GM23338 (cell line): ENCODE measurements at places on chromosomes 12 and 14.

DNA sequence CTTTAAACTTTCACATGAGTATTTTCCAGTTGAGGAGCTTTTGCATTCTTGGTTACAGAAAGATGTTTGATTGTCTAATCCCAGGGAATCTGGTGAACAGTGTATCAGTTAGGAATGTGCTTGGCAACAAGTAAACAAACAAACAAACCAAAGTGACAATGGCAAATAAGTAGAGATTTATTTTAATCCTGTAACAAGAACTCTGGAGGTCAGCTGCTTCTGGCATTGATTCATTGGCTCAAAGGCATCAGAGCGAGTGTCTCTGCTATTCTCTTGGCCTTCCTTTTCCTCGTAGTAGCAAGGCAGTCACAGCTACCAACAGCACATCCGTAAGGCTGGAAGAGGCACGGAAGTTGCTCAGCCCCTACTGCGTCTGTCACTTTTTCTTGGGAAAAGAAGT is 37.2 kb downstream of the CRADD start:
- peaks cover 6% of the 10 kb centered on the region; the same call in 1 of the 2 replicates for H3K36me3 ChIP-seq
- H3K27me3 ChIP-seq, result no peaks in the 10 kb centered on the region
- peak; percentile 29 for DNase-seq
- no peaks in the 10 kb centered on the region for H3K4me1 ChIP-seq

GRCh38 chr12:43835656-43836474 is at the start of gene TMEM117:
TSS of gene TMEM117 (plus strand) at chr12:43836081.
- peak within 1 kb of the TSS; percentile 84 for H3K4me3 ChIP-seq
- DNase-seq, result peak; percentile 81
- no peaks in the 10 kb centered on the region for H3K36me3 ChIP-seq
- peaks cover 35% of the 10 kb centered on the region for H3K27me3 ChIP-seq
- H3K4me1 ChIP-seq, result peaks cover 3% of the 10 kb centered on the region; the same call in 1 of the 2 replicates

GRCh38 chr12:113373969-113374368 is 15.6 kb downstream of the PLBD2 start:
- no peaks in the 10 kb centered on the region for H3K27me3 ChIP-seq
- no peaks in the 10 kb centered on the region for H3K4me1 ChIP-seq
- no peak overlapping the region for H3K27ac ChIP-seq
- H3K4me3 ChIP-seq, result no peak overlapping the region
- DNase-seq, result no peak
- no peaks in the 10 kb centered on the region for H3K36me3 ChIP-seq

- peak overlapping the region; percentile 23; the same call in 1 of the 2 replicates for H3K4me3 ChIP-seq
- H3K4me1 ChIP-seq, result peaks cover 36% of the 10 kb centered on the region
- H3K27me3 ChIP-seq, result no peaks in the 10 kb centered on the region
These were observed 54.6 kb downstream of the NCOR2 start for GRCh38 chr12:124512667-124513296.

DNA sequence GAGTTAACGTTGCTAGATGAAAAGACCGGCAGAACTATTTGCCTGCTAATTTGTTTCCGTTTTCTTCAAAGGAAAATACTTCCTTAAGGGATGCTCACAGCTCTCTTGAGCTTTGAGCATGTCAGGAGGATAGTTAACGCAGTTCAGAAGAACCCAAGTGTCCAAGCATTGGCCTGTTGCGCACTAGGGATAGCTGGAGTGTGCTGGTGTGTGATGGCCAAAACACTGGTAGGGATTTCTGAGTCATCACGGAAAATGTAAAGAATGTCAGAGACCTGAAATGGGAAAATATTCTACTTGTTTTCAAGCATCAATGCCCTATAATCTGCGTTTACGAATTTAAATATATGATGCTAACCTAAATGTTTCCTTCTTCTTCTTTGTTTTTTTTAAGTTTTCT is 97.8 kb downstream of the VRK1 start:
- no peak overlapping the region; the same call in 1 of the 2 replicates for H3K27ac ChIP-seq
- H3K27me3 ChIP-seq, result no peaks in the 10 kb centered on the region
- H3K4me1 ChIP-seq, result peaks cover 2% of the 10 kb centered on the region; the same call in 1 of the 2 replicates
- no peak for DNase-seq

GRCh38 chr12:109595321-109595902 is 21.8 kb downstream of the MVK start:
- H3K36me3 ChIP-seq, result no peaks in the 10 kb centered on the region; the same call in 1 of the 2 replicates
- DNase-seq, result no peak
- no peaks in the 10 kb centered on the region for H3K27me3 ChIP-seq
- no peak overlapping the region for H3K27ac ChIP-seq
- H3K4me1 ChIP-seq, result peaks cover 3% of the 10 kb centered on the region; the same call in 1 of the 2 replicates
- H3K4me3 ChIP-seq, result no peak overlapping the region

DNA sequence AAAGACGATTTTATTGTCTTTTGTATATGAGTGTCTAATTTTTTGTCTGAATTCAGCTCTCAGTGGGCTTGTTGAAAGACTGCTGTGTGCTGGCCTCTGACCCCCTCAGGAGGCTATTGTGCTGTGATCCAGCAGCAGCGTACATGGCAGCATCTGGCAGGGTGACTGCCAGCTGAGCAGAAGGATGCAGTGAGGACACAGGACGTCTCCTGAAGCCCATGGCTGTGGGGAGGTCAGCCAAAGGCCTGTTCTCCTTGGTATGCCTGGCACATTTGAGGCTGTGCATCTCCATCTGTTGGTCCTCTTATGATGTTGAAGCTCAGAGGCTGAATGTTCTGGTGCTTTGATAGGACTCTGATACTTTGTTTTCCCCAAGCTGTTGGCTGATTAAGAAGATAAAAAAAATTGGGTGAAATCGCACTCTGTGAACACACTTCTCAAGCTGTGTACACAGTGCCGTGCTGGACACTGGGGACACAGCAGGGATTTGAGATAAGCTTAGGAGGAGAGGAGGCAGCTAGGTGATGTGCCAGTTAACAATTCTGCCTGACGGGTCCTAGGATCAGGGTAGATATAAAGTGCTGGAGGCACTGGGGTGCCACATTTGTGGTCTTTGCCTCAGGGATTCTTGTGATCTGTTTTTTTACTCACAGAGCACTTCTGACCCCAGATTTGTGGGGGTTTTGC is 37.5 kb downstream of the EID3 start:
- no peak overlapping the region for H3K4me3 ChIP-seq
- H3K27me3 ChIP-seq, result no peaks in the 10 kb centered on the region
- H3K36me3 ChIP-seq, result peaks cover 30% of the 10 kb centered on the region
- DNase-seq, result no peak
- no peaks in the 10 kb centered on the region; the same call in 1 of the 2 replicates for H3K4me1 ChIP-seq
- H3K27ac ChIP-seq, result no peak overlapping the region

GRCh38 chr12:118013283-118013682 is 3.2 kb upstream of the RFC5 start:
- H3K4me1 ChIP-seq, result peaks cover 13% of the 10 kb centered on the region
- no peaks in the 10 kb centered on the region for H3K27me3 ChIP-seq
- no peaks in the 10 kb centered on the region for H3K36me3 ChIP-seq
- no peak overlapping the region for H3K4me3 ChIP-seq

- no peak overlapping the region for H3K27ac ChIP-seq
- no peak for DNase-seq
- no peaks in the 10 kb centered on the region for H3K36me3 ChIP-seq
- no peaks in the 10 kb centered on the region for H3K27me3 ChIP-seq
These were observed 338.6 kb downstream of the PCNX1 start for GRCh38 chr14:71245659-71246361.

- H3K4me3 ChIP-seq, result no peak overlapping the region
- DNase-seq, result no peak
- H3K27ac ChIP-seq, result no peak overlapping the region
These were observed 108.7 kb upstream of the MIS18BP1 start for GRCh38 chr14:45361727-45362126.

GRCh38 chr14:67900231-67900630 is 80.7 kb downstream of the RAD51B start:
- H3K36me3 ChIP-seq, result peaks cover 12% of the 10 kb centered on the region; the same call in 1 of the 2 replicates
- DNase-seq, result no peak
- H3K27me3 ChIP-seq, result no peaks in the 10 kb centered on the region

GRCh38 chr12:12327802-12328201 is 22.2 kb downstream of the MANSC1 start:
- peaks cover 19% of the 10 kb centered on the region; the same call in 1 of the 2 replicates for H3K4me1 ChIP-seq
- H3K36me3 ChIP-seq, result no peaks in the 10 kb centered on the region
- H3K4me3 ChIP-seq, result no peak overlapping the region
- DNase-seq, result peak; percentile 88
- H3K27ac ChIP-seq, result no peak overlapping the region

DNA sequence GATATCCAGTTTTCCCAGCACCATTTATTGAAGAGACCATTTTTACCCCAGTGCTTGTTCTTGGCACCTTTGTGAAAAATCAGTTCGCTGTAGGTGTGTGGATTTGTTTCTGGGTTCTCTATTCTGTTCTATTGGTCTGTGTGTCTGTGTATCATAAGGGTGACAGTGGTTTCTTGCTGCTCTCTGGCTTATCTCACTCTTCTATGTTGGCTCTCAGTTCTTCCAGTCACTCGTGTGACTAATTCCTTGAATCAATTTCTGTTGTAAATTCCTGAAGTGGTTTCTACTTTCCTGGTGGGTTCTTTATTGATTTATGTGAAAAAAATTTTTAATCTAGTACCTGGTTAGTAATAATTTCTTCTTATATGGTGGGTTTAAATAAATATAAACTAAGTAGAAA is 58.3 kb downstream of the OTOGL start:
- no peaks in the 10 kb centered on the region for H3K4me1 ChIP-seq
- H3K36me3 ChIP-seq, result no peaks in the 10 kb centered on the region
- no peak overlapping the region for H3K4me3 ChIP-seq
- no peak for DNase-seq
- H3K27me3 ChIP-seq, result no peaks in the 10 kb centered on the region

- no peaks in the 10 kb centered on the region for H3K36me3 ChIP-seq
- H3K27ac ChIP-seq, result peak overlapping the region; percentile 46; the same call in 1 of the 2 replicates
- no peaks in the 10 kb centered on the region for H3K27me3 ChIP-seq
- H3K4me1 ChIP-seq, result peaks cover 20% of the 10 kb centered on the region
- no peak overlapping the region for H3K4me3 ChIP-seq
These were observed 23.8 kb downstream of the SPTB start for GRCh38 chr14:64855721-64856528.

DNA sequence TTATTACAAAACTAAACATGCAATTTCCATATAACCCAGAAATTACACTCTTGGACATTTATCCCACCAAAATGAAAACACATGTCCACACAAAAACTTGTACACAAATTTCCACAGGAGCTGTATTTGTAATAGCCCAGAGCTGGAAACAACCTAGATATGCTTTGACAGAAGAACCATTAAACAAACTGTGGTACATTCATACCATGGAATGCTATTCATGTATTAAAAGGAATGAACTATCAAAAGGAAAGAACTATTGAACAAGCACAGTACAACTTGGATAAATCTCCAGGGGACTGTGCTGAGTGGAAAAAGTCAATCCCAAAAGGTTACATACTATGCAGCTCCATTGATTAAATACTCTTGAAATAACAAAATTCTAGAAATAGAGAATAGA is 35.8 kb upstream of the ERGIC2 start:
- H3K27me3 ChIP-seq, result no peaks in the 10 kb centered on the region
- H3K4me1 ChIP-seq, result no peaks in the 10 kb centered on the region
- no peak overlapping the region for H3K4me3 ChIP-seq
- H3K27ac ChIP-seq, result no peak overlapping the region

GRCh38 chr12:45666396-45666795 is 63.1 kb upstream of the ARID2 start:
- no peak overlapping the region for H3K4me3 ChIP-seq
- no peaks in the 10 kb centered on the region for H3K36me3 ChIP-seq
- no peaks in the 10 kb centered on the region for H3K27me3 ChIP-seq
- no peak overlapping the region for H3K27ac ChIP-seq
- DNase-seq, result no peak
- peaks cover 8% of the 10 kb centered on the region; the same call in 1 of the 2 replicates for H3K4me1 ChIP-seq

DNA sequence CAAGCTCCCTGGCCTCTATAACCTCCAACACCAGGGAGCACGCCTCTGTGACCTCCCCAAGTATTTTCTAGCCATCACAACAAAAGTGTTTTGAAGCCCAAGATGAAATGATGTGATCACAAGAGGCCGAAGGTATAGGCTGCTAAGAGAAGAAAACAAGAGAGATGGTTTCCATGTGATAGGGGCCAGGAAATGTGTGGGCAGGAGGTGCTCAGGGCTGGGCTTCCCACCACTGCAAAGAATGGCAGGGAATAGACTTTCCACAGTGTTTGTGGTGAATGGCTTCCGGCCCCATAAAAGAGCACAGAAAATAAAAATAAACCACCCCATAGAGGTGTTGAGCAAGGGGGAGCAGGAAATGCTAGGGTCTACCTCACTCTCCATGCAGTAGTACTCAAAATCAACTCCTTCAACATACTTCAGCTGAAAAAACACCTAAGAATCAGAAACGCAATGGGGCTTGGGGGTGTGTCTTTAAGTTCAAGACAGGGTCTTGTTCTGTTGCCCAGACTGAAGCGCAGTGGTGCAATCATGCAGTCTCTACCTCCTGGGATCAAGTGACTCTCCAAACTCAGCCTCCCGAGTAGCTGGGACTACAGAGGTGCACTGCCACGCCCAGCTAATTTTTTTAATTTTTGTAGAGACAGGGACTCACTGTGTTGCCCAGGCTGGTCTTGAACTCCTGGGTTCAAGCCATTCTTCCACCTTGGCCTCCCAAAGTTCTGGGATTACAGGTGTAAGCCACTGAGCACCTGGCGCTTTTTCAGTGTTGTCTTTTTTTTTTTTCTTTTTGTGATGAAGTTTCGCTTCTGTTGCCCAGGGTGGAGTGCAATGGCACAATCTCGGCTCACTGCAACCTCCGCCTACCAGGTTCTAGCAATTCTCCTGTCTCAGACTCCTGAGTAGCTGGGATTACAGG is 27.1 kb downstream of the DAD1 start:
- peaks cover 26% of the 10 kb centered on the region for H3K4me1 ChIP-seq
- H3K36me3 ChIP-seq, result peaks cover 8% of the 10 kb centered on the region; the same call in 1 of the 2 replicates
- no peaks in the 10 kb centered on the region for H3K27me3 ChIP-seq
- DNase-seq, result no peak

GRCh38 chr12:90098132-90098779 is 389.6 kb upstream of the ATP2B1 start:
- no peaks in the 10 kb centered on the region for H3K36me3 ChIP-seq
- no peak overlapping the region for H3K27ac ChIP-seq
- no peak overlapping the region for H3K4me3 ChIP-seq
- no peak for DNase-seq
- H3K4me1 ChIP-seq, result no peaks in the 10 kb centered on the region

DNA sequence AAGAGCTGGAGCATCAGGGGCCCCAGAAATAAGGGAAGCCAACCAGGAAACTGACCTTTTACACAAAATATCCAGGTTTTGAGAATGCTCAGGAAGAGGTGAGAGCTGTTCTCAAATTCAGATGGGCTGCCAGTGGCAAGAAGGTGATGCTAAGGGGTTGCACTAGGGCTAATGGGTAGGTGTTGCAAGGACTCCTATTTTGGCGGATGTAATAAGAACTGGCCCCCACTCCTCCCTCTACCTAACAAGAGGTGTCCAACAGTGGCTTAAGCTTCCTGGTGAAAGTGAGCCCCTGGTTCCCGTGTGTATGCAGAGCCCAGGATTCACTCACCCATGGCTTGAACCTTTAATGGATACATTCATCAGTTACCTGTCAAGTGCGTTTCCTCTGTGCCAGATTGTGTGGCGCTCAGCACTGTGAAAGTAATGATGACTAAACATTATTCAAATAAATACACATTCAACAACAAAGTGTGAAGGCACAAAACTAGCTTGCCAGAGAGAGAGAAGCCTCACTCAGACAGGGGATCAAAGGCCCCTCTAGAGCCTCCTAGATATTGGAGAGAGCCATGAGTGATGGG is 705 bp upstream of the CHGA start:
- no peaks in the 10 kb centered on the region for H3K36me3 ChIP-seq
- H3K4me1 ChIP-seq, result peaks cover 10% of the 10 kb centered on the region; the same call in 1 of the 2 replicates
- peaks cover 15% of the 10 kb centered on the region for H3K27me3 ChIP-seq
- H3K27ac ChIP-seq, result no peak overlapping the region
